ENCODE measurements at places on chromosomes 11 and 22. TPM values are rescaled to one million over a fixed set of nuclear protein-coding genes. Genes with fewer than 3 reads are reported as not detected.

Gene MRGPRX3
- not detected for total RNA-seq

Gene CRYBA4
- total RNA-seq, result not detected

Gene PGA3
- not detected for total RNA-seq

Gene PRAME
- 0.20 TPM for total RNA-seq

Gene ACRV1
- not detected for total RNA-seq

Gene CARNS1
- not detected for total RNA-seq

All from mammary microvascular endothelial cell (primary cell).